ENCODE measurements at places on chromosomes 12 and 14. TPM values are rescaled to one million over a fixed set of nuclear protein-coding genes. Genes with fewer than 3 reads are reported as not detected.

RCOR1 gene
- 18.4 TPM for polyA plus RNA-seq

SPRYD4 gene
- polyA plus RNA-seq: 5.1 TPM

CCDC85C gene
- 34.5 TPM for polyA plus RNA-seq

IQSEC3 gene
- 64.3 TPM for polyA plus RNA-seq

GALNT9 gene
- 35.9 TPM for polyA plus RNA-seq

MARS1 gene
- polyA plus RNA-seq: 203 TPM

CHGA gene
- polyA plus RNA-seq: 143 TPM

RD3L gene
- polyA plus RNA-seq: not detected

BRF1 gene
- 70.0 TPM for polyA plus RNA-seq

EP400 gene
- polyA plus RNA-seq: 50.6 TPM

LPAR5 gene
- 6.0 TPM for polyA plus RNA-seq

SIX1 gene
- polyA plus RNA-seq: 0.17 TPM

LHX5 gene
- 13.0 TPM for polyA plus RNA-seq

SOAT2 gene
- polyA plus RNA-seq: not detected

CHFR gene
- polyA plus RNA-seq: 34.2 TPM

SLC17A8 gene
- 17.4 TPM for polyA plus RNA-seq

FANCM gene
- 8.3 TPM for polyA plus RNA-seq

DENND5B gene
- polyA plus RNA-seq: 29.0 TPM

OTOGL gene
- 0.54 TPM for polyA plus RNA-seq

ABHD12B gene
- 1.3 TPM for polyA plus RNA-seq

PTGDR gene
- 2.7 TPM for polyA plus RNA-seq

MAP3K9 gene
- polyA plus RNA-seq: 20.1 TPM

PAX9 gene
- polyA plus RNA-seq: 0.29 TPM

INSM2 gene
- 0.44 TPM for polyA plus RNA-seq

LUM gene
- 48.9 TPM for polyA plus RNA-seq

CLEC4C gene
- polyA plus RNA-seq: not detected

NEUROD4 gene
- polyA plus RNA-seq: 1.1 TPM

LGR5 gene
- 6.1 TPM for polyA plus RNA-seq

NKX2-1 gene
- not detected for polyA plus RNA-seq

CFAP54 gene
- 3.3 TPM for polyA plus RNA-seq

CISTR gene
- polyA plus RNA-seq: 1.2 TPM

Measured in spinal cord (tissue), 10 donors.